ENCODE measurements at places on chromosomes 2 and 18. TPM values are rescaled to one million over a fixed set of nuclear protein-coding genes. Genes with fewer than 3 reads are reported as not detected.

The ASB18 gene
- not detected for total RNA-seq

The EHD3 gene
- 20.0 TPM for total RNA-seq

GRCh38 chr2:236402033-236402790, 138.0 kb upstream of the ASB18 start:
- DNase-seq = no peak

DNA sequence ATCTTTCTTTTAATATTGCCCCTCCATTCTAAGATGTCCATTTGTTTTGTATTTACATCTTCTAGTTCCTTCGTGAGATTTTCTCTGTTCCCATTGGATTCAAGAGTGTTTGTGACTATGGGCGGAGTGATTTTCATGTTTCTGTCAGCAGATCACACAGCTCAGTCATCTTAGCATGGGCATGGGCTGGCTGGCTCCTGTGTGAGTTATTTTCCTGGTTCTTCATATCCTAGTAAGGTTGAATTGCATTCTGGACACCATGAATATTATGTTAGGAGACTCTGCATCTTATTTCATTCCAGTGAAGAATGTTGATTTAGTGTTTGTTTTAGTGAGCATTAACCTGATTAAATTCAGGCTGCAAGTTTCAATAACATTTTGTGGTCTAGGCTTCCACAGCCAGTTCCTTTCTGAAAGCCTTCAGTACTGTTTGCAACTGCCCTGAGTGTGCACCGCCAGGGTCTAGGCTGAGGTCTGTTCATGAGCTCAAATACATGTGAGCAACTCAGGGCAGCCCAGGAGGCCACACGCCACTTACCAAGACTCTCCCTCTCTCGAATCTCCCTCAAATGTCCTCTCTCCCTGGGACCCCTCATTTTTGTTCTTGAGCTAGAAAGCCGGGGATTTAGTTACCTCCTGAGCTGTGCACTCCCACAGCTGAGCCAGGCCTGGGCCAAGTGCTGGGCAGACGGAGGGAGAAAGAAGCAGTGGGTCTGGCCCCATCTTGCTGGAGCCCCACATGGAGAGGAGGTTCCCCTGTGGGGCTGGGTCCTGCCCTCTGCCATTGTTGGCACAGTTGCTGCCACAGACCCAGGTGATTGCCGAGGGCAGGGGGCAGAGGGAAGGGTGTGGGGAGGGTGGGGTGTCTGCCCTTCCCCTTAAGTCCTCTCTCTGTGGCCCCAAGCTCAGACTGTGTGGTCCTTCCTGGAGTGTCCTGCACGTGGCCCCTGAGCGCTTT, 145.9 kb downstream of the RTP5 start:
- DNase-seq = no peak

GRCh38 chr2:216534809-216535208, 36.2 kb downstream of the RPL37A start:
- no peak for DNase-seq
